ENCODE measurements at places on chromosomes 11 and 22.

DNA sequence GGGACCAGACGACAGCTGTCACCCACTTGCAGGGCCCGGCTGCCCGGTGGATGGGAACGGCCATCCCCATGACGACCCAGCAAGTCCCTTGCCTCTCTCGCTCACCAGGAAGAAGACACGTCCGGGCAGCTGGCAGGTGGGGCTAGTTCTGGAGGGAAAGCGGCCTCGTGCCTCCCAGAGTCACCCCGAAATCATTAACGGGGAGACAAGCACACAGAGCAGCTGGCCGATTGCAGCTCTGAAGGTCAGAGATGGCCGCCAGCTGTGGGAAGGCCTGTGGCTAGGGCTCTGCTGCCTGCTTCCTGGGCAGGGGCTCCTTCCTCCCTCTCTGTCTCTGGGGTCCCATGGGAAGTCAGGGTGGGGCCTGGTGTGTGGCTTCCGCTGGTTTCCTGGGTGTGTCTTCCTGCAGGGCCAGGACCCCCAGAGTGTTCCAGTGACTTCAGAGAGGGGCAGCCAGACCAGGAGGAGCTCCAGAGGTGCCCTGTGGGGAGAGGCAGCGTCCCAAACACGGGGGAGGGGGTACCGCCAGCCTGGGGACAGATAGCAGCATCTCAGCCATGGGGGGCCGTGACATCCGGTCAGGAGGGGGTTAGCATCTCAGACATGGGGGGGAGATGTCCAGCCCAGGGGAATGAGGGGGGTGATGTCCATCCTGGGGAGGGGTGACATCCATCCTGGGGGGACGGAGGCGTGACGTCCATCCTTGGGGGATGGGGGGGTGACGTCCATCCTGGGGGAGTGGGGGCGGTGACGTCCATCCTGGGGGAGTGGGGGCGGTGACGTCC is 114.9 kb downstream of the KCNQ1 start:
- no peak for DNase-seq

DNA sequence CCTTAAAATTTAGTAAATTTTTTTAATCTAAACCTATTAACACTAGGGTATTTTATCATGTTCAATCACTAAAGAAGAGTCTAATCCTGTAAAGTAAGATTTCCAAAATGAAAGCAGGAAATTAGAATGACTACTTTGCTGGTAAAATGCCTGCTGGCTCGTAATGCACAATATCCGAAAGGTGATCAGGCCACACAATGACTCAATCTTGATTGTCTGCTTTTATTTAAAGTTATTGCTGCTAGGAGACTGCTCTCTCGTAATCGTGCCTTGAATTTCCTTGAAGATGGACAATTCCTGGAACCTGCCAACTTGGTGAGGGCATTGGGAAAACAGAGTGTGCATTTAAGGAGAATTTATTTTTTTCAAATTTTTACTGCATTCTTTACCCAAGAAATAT is 1786.5 kb upstream of the RAG2 start:
- no peak for DNase-seq

DNA sequence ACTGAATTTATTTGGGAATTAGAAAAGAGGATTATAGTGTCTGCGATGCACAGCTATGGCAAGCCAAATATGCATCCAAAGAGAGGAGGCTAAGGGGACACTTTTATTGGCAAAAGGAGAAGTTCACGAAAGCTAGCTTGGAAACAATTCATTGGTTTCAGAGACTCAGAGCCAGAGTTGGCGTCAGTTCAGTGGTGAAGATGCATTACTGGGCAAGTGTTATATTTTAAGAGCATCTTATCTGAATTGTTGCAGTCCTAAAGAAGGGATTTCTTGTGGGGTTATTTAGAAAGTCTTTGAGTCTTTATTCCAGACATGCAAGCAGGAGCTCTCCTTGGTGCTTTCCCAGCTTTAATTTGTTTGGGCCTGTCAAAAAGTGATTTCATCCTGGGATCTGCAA is 15.0 kb downstream of the CLDN5 start:
- no peak for DNase-seq

- DNase-seq = no peak
These were observed 54.7 kb downstream of the PICALM start for GRCh38 chr11:86014221-86014620.

DNA sequence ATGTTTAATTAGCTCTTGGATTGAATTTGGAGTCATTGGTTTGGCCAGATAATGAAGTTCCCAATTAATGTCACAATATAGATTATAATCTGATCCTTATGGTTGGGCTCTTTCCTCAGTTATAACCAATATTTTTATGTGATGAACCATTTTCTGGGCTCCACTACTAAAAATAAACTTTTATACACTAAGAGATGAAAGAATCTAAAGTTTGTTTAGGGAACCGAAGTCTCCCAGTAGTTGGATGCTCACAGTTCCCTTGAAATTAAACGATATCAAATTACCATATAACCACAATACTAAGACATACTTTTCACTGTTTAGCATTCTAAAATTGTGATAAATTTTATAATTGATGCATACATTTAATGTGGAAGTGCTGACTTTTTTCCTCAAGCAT is 47.0 kb upstream of the ARHGAP42 start:
- no peak for DNase-seq

DNA sequence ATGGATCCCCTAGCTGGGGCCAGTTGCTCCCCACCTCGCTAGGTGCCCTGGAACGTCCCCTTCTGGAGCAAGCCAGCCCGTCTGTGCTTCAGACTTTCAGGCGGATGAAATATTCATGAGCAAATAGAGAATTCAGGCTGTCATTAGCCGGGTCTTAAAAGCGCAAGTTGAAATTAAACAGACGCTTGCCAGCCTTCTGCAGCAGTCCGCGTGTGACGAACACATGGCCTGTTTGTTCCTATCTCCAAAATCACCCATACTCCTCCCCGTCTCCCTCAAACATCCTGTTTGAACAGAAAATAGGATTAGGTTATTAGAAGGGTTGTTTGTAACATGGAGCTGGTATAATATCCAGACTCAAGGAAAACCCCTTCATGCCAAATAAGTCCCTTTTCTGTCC is 38.7 kb downstream of the MYO18B start:
- DNase-seq = no peak

DNA sequence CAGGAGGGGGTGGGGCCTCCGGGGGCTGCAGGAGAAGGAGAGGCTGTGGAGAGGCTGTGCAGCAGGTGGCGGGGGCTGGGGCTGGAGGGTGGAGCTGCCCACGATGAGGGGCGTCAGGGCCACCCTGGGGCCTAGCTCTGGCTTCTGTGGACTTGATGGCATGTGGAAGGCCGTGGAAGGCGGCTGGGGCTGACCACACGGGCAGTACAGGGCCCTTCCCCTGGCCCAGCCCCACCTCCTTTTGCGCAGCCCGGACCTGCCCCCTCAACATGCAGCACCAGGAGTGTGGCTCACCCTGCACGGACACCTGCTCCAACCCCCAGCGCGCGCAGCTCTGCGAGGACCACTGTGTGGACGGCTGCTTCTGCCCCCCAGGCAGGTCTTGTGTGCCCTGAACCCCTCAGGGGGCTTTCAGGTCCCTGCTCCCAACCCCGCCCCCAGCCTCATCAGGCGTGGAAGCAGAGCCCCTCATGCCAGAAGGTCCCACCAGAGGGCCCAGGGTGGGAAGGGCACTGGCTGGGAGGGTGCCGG is 6.1 kb downstream of the MUC5B start:
- no peak for DNase-seq

DNA sequence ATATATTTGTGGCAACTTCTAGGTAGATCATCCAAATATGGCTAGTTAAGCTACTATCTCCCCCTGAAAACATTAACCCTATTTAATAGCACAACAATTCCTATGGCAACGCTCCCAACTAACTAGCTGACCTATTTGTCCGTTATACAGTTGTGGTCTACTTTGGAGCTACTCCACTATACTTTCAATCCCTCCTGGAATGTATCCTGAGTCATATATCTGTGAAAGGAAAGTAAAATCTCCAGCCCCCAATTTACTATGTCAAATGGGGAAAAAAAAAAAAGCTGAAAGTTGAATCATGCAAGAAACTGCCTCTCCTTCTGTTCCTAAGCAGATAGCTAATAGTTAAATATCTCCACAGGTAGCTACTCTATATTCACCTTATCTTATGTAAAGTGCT is 128.5 kb downstream of the CD44 start:
- DNase-seq = no peak

DNA sequence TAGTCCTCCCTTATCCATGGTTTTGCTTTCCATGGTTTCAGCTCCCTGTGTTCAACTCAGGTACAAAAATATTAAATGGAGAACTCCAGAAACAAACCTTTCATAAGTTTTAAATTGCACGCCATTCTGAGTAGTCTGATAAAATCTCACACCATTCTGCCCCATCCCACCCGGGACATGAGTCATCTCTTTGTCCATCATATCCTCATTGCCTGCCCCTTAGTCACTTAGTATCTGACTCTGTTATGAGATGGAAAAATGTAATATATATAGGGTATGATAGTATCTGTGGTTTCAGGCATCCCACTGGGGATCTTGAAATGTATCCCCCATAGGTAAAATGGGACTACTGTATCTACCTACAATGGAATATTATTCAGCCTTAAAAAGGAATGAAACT is 35.5 kb upstream of the FGF3 start:
- no peak for DNase-seq

GRCh38 chr11:73350908-73351636 is 25.1 kb upstream of the RELT start:
- peak; percentile 63 for DNase-seq

- no peak for DNase-seq
These were observed 112.4 kb downstream of the LDLRAD3 start for GRCh38 chr11:36056160-36056751.

DNA sequence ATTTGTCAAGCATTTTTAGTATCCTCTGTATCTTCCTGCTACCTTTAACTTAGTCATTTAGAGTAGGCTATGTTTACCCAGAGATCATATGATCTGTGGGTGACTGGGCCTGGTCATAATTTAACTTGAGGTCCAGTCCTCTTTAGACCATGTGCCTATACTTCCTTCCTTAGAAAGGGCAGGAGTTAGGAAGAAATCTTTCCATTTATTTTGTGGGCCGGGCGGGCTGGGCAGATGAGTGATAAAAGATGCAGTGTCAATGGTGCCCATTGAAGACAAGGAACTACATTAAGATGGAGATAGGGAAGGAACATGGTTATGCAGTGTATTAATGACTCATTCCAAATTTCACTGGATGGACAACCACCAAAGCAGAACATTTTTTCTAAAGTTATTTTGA is 30.9 kb upstream of the PDE3B start:
- DNase-seq = no peak

GRCh38 chr11:67256477-67257135 is 9.7 kb upstream of the GRK2 start:
- DNase-seq = no peak

DNA sequence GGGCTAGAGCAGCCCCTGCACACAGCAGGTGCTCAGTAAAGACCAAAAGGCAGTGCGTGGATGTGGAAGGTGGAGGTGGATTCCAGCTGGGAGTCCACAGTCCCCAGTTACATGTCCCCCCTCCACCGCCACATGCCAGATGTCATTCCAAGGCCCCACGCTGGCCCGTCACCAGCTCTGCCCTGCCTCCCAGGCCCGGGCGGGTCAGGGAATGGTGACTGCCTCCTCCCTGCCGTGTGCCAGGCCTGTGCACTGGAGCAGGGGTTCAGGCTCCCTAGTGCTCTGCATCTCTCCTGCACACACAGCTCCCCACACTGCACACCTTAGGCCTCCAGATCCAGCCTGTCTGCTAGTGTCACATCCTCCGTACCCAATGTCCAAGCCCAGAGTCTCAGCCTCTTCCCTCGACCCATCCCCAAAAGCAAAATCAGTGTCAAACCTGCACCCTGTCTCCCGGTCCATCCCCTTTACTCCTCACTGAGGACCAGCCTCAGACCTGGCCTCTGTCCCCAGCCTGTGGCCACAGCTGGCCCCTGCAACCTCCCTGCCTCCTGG is 40.2 kb upstream of the PRODH start:
- no peak for DNase-seq

DNA sequence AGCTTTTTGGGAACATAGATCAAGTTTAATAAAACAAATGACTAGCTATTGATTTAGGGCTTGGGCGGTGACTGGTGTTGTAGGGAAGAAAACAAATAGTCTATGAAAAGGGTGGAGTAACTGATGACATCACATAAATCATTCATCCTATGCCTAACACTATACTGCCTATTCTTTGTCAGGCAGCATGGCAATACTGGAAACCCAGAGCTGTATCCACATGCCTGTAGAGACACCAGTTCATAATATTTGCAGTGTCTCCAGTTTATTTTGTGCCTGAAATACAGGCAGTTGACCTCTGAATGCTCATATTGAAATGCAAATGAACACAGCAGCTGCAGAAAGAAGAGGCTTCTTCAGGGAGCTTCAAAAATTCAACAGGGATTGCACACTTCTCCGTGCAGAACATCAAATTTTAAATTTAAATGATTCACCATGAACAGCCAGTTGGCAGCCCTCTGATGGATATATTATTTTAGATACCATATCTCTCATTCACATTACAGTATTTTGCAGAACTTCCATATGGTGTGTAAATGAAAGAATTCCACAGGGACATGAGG is 283.1 kb upstream of the CTSC start:
- no peak for DNase-seq

GRCh38 chr11:69376155-69377028 is 82.4 kb downstream of the MYEOV start:
- DNase-seq = no peak

DNA sequence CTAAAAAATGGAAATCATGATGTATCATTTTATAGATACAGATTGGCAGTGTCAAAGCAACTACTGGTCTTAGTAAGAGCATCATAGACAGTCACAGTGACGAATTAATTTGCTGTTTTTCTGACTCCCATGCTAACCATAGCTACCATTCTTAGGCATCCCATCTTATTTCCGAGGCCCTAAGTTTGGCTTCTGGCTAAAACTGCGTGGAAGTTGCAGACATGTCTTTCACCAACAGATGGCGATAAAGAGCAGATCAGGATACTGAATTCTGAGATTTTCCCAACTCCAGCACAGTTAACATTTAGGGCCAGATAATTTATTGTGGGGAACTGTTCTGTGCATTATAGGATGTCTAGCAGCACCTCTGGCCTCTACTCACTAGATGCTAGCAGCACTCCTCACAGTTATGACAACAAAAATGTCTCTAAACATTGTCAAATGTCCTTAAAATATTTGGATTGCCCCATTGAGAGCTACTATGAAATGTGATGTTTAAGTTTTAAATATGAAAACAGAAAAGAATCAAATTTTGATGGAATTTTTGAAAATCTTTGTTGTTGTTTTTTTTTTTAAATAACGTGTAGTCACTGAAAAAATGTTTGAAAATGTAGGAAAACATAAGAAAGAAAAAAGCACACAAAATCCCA is 16.3 kb downstream of the OR2AG2 start:
- peak; percentile 54 for DNase-seq
